ENCODE measurements at places on chromosomes 12 and 14.
A peak's percentile ranks its signal among the peaks of the same experiment; 100 is the strongest.

DNA sequence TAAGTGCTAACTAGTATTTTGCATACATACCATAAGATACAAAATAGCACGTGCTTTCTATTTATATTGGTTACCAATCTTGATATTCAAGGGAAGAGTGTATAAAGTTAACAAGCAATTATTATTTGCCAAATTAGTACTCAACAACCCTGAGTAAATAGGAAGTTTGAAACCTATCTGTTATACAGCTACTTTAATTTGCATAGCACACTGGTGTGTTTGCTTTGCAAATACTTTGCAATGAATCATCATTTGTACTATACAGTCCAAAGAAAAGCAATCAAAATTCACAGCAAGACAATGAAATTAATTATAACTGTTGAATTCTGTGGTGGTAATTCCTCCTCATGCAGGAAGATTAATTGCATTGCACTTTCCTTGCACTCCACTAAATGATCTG is 469.1 kb downstream of the PRKD1 start:
- H3K27me3 ChIP-seq: no peaks in the 10 kb centered on the region
- no peak overlapping the region for H3K4me3 ChIP-seq
- DNase-seq: peak; percentile 14
- H3K36me3 ChIP-seq: no peaks in the 10 kb centered on the region
- peaks cover 55% of the 10 kb centered on the region for H3K4me1 ChIP-seq

- DNase-seq: no peak
- H3K4me1 ChIP-seq: peaks cover 21% of the 10 kb centered on the region
- no peaks in the 10 kb centered on the region for H3K36me3 ChIP-seq
These were observed 5.0 kb downstream of the BIN2 start for GRCh38 chr12:51318846-51319599.

- no peak for DNase-seq
- H3K4me1 ChIP-seq: peaks cover 27% of the 10 kb centered on the region
- peak overlapping the region; percentile 99 for H3K4me3 ChIP-seq
- peaks cover 47% of the 10 kb centered on the region for H3K36me3 ChIP-seq
- H3K27ac ChIP-seq: peak overlapping the region; percentile 92
- peaks cover 11% of the 10 kb centered on the region for H3K27me3 ChIP-seq
These were observed 922 bp downstream of the TBX5 start for GRCh38 chr12:114404926-114405518.

DNA sequence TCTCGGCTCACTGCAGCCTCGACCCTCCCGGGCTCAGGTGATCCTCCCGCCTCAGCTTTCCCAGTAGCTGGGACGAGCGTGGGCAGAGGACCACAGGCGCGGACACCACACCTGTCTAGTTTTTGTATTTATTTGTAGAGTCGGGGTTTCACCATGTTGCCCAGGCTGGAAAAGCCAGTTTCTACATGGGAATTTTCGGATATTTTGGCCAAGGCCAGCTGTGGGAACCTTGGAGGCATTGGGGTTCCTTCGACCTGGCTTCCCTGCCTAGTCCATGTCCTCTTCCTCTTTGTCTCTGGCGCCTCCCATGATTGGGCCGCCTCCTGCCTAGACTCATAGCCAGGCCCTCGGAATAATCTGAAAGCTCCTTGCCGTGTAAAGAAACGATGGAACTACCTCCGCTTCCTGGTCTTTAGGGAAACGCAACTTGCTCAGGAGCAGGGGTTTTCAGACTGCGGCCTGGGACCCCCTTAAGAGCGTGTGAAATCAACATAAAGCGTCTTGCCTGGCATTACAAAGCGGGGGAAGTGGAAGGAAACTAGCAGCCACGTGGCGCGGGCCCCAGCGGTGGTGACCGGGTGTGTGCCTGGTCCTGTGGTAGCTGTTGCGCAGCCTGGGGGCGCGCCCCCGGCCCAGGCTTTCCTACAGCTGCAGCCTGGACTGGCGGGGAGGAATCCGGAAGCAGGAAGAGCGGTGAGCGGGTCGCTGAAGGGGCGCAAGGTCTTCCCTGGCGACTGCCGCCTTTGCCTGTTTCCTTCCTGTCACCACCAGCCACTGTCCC is 1.4 kb upstream of the HSP90AA1 start:
- H3K4me3 ChIP-seq: peak overlapping the region; percentile 77
- H3K27me3 ChIP-seq: peaks cover 10% of the 10 kb centered on the region
- no peak for DNase-seq
- H3K4me1 ChIP-seq: peaks cover 42% of the 10 kb centered on the region
- peak overlapping the region; percentile 67 for H3K27ac ChIP-seq
- H3K36me3 ChIP-seq: peaks cover 32% of the 10 kb centered on the region

GRCh38 chr14:49545716-49546115 is 40.5 kb downstream of the RPS29 start:
- DNase-seq: no peak
- no peak overlapping the region for H3K27ac ChIP-seq
- H3K4me1 ChIP-seq: peaks cover 13% of the 10 kb centered on the region
- peaks cover 9% of the 10 kb centered on the region for H3K27me3 ChIP-seq
- H3K4me3 ChIP-seq: no peak overlapping the region
- H3K36me3 ChIP-seq: no peaks in the 10 kb centered on the region

- H3K4me1 ChIP-seq: peaks cover 18% of the 10 kb centered on the region
- H3K36me3 ChIP-seq: peaks cover 6% of the 10 kb centered on the region
- DNase-seq: no peak
These were observed 34.9 kb downstream of the LRTM2 start for GRCh38 chr12:1855241-1855640.

GRCh38 chr12:91021076-91021475 is 16.3 kb upstream of the EPYC start:
- H3K36me3 ChIP-seq: peaks cover 7% of the 10 kb centered on the region
- no peak overlapping the region for H3K27ac ChIP-seq
- H3K27me3 ChIP-seq: no peaks in the 10 kb centered on the region
- peaks cover 16% of the 10 kb centered on the region for H3K4me1 ChIP-seq

- H3K27me3 ChIP-seq: no peaks in the 10 kb centered on the region
- H3K36me3 ChIP-seq: peaks cover 14% of the 10 kb centered on the region
- no peak for DNase-seq
- H3K27ac ChIP-seq: peak overlapping the region; percentile 75
These were observed 82.5 kb downstream of the ETV6 start for GRCh38 chr12:11732023-11732422.

GRCh38 chr12:69252033-69252432 is 12.7 kb downstream of the CPSF6 start:
- H3K4me3 ChIP-seq: no peak overlapping the region
- no peaks in the 10 kb centered on the region for H3K27me3 ChIP-seq
- peaks cover 7% of the 10 kb centered on the region for H3K36me3 ChIP-seq
- peak; percentile 30 for DNase-seq
- peaks cover 50% of the 10 kb centered on the region for H3K4me1 ChIP-seq

All from HFFc6 (cell line).